Hematopoietic multipotent progenitor cell treated with erythropoietin and hydrocortisone succinate and interleukin-3 and kit ligand, for 17 days (in vitro differentiated cells): ENCODE measurements at places on chromosomes 12 and 14.

DNA sequence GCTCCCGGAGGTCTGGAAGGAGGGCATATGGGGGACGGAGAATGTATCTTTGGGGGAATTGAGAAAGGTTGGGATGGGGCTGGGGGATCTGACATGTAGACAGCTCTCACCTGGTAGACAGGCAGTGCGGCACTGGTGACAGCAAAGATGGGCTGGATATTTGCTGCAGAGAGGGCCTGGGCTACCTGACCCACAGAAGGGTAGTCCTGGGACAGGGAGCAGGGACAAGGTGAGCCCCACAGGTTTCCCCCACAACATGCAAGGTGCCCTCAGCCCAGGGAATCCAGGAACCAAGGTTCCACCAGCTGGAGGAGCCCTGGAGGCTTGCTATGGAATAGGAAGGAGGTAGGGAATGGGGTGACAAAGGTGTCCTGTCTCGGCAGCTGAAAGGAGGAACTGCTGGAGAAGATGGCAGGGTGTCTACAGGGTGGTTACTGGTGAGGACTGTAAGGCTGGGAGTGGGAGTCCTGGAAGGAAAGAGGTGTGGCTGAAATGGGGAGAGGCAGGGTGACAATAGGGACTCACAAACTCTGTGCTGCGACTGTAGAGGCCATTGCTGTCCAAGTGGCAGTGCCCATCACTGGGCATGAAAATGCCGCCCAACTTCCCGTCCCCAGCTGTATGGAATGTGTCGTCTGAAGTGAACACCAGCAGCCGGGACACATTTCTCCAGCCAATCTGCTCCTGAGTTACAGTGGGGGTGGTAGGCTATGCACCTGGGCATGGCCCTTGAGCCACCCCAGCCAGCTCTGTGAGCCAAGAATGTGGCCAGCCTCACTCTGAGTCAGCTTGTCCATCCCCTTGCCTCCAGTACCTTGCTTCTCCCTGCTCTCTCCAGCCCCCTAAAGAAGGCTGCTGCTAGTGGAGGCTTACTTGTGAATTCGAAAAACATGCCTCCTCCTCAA, 11.3 kb downstream of the ITGB7 start:
- DNase-seq, result no peak

- DNase-seq, result no peak
These were observed 44.0 kb downstream of the RBMS2 start for GRCh38 chr12:56565510-56566101.

- no peak for DNase-seq
These were observed 134.3 kb upstream of the DCN start for GRCh38 chr12:91316907-91317269.

DNA sequence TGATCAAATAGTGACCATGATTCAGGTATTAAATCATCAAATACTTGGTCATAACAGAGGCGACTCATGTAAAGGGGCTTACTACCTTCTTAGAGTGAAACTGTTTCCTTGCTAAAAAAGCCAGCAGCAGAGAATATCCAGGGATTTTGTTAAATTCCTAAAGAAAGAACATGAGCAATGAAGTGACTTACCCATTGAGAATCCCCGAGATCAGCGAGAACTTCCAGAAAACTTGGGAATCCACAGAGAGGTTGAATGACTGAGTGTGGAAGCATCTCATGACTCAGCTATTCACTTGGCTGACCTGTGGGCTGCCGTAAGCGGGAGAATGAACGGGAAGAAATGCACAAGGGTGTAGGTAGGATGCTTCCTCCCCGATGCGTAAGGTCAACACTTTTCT, 85.3 kb upstream of the KCNA1 start:
- no peak for DNase-seq

- DNase-seq, result no peak
These were observed 41.6 kb downstream of the USP15 start for GRCh38 chr12:62301799-62302133.

- DNase-seq, result no peak
These were observed 72.8 kb upstream of the SAV1 start for GRCh38 chr14:50740856-50741255.

- no peak for DNase-seq
These were observed 3.8 kb downstream of the SETD3 start for GRCh38 chr14:99476864-99477263.

DNA sequence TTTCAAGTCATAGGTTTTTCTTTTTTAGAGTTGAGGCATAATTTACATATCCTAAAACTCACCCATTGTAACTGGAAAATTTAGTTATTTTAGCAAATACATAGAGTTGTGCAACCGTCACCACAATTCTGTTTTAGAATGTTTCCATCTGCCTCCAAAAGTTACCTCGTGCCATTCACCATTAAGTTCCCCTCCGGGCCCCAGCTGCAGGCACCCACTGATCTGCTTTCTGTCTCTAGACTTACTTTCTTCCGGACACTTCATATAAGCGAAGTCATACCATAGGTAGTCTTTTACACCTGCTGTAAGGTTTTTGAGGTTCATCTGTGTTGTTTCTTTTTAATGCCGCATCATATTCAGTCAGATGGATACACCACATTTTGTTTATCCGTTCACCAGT, 28.7 kb downstream of the PPP2R5C start:
- no peak for DNase-seq

DNA sequence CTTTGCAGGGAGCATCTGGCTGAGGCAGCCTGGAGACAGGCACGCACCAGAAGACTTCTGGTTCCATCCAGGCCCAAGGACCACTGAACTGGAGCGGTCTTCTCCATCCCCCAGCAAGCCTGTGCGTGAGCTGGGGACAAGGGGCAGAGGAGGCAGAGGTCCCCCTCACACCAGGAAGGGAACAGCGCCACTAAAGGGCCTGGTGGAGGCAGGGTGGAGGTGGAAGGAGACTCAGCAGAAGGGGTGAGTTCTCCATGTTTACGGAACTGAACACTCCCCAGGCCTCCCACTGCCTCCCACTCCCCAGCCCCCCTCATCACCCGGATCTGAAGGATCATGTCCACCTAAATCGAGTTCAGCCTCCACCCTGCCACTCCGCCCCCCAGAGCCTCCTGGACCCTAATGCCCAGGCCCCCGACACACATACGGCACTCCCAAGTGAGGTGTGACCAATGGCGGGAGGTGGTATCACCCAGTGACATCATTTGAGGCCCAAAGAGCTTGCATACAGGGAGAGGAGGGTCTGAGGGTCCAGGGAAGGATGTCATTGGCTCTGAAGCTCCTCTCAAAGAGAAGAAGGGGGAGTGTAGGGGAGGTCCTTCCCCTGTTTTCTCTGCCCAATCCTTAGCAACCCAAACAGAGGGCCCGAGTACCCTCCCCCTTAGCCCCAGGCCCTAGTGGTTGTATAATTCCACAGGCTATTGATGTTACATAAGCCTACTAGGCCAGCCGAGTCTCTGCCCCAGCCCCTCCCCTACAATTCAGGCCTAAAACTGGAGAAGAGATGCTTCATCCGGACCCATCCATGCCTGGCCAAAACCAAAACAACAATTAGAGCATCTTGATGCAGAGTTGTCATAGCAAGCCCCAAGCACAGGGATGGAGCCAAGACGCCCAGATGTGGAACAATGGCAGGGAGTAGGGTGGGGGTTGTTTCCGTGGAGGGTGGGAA, 1.0 kb downstream of the FAIM2 start:
- no peak for DNase-seq

DNA sequence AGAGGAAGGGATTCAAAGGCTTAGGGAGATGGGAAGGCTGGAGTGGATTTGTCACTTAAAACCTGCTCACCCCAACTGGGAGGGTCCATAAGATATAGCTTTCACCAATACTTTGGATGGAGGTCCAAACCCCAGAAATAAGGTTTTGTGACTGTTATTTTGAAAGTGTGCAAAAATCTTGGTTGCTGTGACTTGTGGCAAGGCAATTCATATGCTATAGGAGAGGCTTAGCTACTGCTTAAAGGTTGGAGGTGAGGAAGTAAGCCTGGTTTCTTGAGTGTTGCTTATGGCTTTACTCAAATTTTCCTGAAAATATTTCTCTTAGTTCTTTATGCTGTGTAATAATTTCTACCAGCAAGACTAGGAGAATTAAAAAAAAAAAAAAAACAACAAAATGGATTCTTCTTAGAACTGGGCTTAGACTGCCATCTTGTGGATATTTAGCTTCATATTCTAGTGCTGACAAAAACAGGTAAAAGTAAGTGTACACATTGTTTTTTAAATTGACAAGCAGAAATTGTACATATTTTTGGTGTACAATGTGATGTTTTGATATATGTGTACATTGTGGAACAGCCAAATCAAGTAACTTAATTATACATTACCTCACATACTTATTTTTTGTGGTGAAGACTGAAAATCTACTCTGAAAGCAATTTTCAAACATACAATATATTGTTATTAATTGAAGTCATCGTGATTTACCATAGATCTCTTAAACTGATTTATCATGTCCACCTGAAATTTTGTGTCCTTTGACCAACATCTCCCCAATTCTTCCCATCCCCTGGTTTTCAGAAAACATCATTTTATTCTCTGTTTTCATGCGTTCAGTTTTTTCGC, 23.0 kb downstream of the PDE6H start:
- peak; percentile 84 for DNase-seq

DNA sequence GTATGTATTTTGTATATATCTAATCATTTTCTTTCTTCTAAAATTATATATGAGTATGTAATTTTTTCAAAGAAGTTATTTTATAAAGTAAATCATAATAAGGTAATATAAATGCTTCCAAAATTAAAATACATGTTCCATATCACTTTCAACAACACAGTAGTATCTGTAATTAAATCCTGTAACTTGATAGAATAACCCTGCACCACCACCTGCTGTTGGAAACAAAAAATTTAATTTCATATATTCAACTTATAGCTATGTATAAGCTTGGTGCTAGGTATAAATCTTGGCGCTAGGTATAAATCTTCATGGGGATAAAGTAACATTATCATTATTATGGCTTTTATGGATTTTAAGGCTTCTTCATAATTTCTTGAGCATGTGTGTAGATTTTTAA, 149.7 kb upstream of the DCN start:
- no peak for DNase-seq

GRCh38 chr12:116673681-116674111, 64.2 kb downstream of the SPRING1 start:
- no peak for DNase-seq

DNA sequence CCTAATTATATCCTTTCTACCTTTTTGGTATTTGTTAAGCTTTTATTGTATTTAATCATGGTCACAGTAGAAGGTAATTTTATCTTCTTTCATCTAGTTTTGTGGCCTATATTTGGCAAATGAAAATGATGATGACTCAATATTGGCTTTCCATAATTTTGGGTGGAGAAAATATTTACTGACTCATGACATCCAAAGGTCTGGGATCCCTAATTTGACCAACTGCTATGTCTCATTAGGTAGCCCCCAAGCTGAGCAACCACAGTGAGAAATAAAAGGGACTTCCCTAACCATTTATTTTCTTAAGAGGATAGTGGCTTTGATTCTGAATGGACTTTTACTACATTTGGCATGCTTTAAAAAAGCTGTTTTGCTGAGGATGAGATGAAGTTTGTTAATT, 289.5 kb downstream of the RMST start:
- DNase-seq, result no peak

DNA sequence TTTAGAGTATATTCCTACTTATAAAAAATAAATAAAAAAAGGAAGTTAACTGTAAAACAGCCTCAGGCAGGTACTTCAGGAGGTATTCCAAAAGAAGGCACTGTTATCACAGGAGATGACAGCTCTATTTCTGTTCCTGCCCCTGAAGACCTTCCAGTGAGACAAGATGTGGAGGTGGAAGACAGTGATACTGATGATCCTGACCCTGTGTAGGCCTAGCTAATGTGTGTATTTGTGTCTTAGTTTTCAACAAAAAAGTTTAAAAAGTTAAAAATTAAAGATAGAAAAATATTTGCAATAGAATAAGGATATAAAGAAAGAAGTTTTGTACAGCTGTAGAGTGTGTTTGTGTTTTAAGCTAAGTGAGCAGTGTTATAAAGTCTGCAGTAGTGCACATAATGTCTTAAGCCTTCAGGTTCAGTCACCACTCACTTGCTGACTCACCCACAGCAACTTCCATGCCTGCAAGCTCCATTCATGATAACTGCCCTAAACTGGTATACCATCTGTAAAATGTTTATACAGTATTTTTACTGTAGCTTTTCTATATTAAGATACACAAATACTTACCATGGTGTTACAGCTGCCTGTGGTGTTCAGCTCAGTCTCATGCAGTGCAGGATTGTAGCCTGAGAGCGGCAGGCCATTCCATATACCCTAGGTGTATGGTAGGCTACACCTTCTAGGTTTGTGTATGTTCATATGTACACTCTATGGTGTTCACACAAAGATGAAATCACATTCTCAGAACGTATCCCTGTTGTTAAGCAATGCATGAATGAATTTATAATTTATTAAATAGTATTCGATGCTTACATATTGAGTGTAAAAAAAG, 121.1 kb downstream of the ANO6 start:
- no peak for DNase-seq

GRCh38 chr12:59452746-59453145, 143.1 kb upstream of the SLC16A7 start:
- no peak for DNase-seq

GRCh38 chr12:103470664-103471063, 25.1 kb downstream of the C12orf42 start:
- no peak for DNase-seq

DNA sequence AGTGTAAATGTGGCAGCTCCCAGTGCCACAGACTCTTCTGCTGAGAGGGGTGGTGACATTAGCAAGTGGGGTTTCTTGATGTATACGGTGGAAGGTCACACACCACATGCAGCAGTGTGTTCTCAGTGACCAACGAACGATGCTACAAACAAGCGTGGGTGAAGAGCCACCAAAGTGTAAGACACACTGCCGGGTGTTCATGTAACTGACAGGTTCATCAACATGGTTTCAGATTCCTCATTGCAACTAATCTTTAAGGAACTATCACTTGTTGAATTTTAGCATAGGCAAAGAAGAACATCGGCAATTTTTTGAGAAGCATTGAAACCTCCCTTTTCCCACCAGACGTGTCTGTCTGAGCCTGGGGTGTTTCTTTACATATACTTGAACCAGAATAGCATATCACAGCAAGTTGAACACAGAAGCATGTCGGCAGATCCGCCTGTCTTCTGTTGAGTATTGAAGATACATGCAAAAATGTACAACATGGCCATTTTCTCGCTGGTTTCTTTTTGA, 58.8 kb downstream of the PPP2R5C start:
- no peak for DNase-seq

GRCh38 chr14:72404106-72404774, 472.0 kb downstream of the RGS6 start:
- no peak for DNase-seq

- no peak for DNase-seq
These were observed 51.9 kb upstream of the CISTR start for GRCh38 chr12:53803703-53804102.

- DNase-seq, result no peak
These were observed 100.6 kb downstream of the LGMN start for GRCh38 chr14:92647797-92648279.

GRCh38 chr12:337039-337438, 52.1 kb downstream of the KDM5A start:
- no peak for DNase-seq

- no peak for DNase-seq
These were observed 25.3 kb downstream of the TMEM63C start for GRCh38 chr14:77206877-77207389.

DNA sequence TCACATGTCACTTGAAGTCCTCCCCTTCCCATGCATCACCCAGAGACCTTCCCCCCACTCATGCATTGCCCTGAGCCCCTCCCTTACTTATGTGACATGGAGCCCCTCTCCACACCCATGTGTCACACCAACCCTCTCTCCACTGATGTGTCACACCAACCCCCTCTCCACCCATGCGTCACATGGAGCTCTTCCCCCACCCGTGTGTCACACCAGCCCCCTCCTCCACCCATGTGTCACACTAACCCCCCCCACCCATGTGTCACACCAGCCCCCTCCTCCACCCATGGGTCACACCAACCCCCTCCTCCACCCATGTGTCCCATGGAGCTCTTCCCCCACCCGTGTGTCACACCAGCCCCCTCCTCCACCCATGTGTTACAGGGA, 30.4 kb downstream of the RTL1 start:
- DNase-seq, result no peak
